Left lobe of liver (tissue), 2 donors: ENCODE measurements at places on chromosomes 7 and 10. TPM values are rescaled to one million over a fixed set of nuclear protein-coding genes. Genes with fewer than 3 reads are reported as not detected.

MAD1L1 gene
- total RNA-seq, result 24.9 TPM

OPN4 gene
- not detected for total RNA-seq

SUN3 gene
- not detected for total RNA-seq

KAZALD1 gene
- total RNA-seq, result 0.78 TPM

GRID1 gene
- 0.58 TPM for total RNA-seq

AKR1D1 gene
- 206 TPM for total RNA-seq

NRF1 gene
- 4.5 TPM for total RNA-seq

ITPRID1 gene
- not detected for total RNA-seq

PHYHIPL gene
- total RNA-seq, result 0.93 TPM

TMEM196 gene
- total RNA-seq, result not detected

VIPR2 gene
- 0.28 TPM for total RNA-seq

FAM171A1 gene
- total RNA-seq, result 8.6 TPM

CTTNBP2 gene
- 1.9 TPM for total RNA-seq

NRG3 gene
- 1.1 TPM for total RNA-seq
